ENCODE measurements at places on chromosomes 1 and 21.
A peak's percentile ranks its signal among the peaks of the same experiment; 100 is the strongest.

DNA sequence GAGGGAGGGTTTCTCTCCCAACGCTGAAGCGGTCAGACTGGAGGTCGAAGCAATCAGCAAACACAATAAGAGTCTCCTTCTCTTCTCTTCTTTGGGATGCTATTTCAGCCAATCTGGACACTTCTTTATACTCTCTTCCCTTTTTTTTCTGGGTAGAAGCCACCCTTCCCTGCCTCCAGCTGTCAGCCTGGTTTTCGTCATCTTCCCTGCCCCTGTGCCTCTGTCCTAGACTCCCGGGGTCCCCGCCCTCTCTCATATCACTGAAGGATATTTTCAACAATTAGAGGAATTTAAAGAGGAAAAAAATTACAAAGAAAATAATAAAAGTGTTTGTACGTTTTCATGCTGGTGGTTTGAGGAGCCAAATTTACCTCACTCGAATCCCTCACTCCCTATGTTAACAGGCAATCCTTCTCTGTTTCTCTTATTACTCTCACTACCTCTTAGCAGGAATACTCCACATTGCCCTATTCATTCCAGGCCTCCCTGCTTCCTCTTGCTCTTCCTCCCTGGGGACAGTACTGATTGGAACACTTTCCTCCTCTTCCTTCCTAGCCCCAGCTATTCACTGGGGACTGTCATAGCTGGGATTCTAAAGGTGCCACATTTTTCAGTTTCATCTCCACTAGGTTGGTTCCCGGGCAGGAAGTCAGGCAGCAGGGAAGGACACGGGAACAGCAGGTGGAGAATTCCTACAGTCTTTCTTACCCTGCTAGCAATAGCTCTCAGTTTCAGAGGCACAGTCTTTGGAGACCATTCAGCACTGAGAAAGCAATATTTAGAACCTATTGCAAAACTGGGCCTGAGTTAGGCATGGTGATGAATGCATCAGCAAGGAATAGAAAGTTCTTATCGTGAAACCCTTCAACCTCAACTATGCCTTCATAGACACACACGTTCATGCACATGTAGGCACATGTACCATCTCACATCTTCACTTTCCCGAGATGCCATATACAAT, 288.0 kb downstream of the PBX1 start:
- DNase-seq, result no peak

- DNase-seq, result no peak
These were observed 31.8 kb downstream of the LDLRAP1 start for GRCh38 chr1:25575191-25575590.

DNA sequence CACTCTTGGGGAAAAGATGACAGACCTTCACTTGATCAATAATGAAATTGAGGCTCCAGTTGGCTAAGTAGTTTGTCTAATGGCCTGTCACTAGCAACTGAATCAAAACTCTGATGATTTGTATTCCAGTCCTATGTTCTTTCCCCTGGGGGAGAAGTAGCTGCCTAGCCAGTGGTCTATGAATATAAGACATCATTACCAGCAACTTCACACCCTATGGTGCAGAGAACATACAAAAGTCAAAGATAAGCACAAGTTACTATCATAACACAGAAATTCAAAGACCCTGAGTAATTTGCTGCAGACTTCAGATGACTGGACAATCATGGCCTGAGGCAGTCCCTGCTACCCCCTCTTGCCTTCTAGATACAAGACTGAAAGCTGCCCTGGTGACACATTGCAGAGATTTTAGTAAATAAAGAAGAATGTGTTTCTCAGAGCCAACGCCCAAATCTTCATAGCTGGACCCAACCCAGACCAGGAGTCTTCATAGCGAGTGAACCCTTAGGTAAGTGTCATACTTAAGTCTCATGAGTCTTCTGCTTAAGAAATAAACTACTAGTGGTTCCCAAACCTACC, 993 bp downstream of the PDZK1 start:
- DNase-seq, result no peak

GRCh38 chr1:67170751-67171573, 4.7 kb downstream of the IL23R start:
- DNase-seq, result no peak

DNA sequence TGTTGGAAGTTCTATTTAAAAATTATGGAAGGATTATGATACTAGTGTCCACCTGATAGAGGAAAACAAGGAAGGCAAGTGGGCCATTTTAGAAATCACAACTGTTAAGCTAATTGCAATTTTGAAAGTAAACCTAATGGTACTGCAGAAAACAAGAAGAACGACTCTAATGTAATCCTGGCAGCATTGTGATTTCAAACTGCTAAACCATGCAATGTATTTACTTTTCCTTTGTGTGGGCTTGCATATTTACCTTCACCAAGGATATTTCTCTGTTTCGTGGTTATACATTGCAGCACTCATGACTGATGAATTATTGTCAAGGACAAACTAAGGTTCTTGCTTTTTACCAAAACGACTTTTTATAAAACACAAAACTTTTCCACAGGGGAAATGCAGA, 88.1 kb downstream of the TM2D1 start:
- DNase-seq, result no peak

DNA sequence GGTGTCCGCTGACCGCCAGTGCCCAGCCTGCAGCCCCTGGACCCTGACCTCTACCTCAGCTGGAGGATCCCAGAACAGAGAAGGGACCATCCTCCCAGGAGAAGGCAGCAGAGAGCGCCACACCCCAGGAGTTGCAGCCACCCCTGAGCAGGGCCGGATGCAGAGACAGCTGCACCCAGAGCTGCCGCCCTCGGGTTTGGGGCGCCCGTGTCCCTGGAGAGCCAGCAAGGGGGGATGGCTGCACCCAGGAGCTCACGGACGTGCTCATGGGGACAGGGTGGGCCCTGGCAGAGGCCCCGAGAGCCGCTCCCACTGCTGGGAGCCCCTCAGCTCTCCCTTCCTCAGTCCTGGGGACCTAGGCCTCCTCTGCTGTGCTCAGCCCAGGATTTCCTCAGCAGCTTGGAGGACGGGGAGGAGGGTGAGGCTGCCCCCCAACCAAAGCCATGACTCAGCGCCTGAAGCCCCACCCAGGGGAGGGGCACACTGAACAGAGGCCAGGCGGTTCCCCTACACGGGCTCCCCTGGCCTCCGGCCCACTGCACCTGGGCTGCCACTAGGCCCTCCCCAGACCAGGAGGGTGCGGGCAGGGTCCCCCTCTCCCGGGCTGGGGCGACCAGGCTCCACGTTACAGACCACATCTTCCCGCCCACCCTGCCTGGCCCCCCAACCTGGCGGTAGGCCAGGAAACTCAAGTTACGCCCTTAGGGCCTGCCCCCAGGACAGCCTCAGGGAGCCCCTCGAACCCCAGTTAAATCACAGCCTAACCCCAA, 2.2 kb downstream of the ACAP3 start:
- no peak for DNase-seq

DNA sequence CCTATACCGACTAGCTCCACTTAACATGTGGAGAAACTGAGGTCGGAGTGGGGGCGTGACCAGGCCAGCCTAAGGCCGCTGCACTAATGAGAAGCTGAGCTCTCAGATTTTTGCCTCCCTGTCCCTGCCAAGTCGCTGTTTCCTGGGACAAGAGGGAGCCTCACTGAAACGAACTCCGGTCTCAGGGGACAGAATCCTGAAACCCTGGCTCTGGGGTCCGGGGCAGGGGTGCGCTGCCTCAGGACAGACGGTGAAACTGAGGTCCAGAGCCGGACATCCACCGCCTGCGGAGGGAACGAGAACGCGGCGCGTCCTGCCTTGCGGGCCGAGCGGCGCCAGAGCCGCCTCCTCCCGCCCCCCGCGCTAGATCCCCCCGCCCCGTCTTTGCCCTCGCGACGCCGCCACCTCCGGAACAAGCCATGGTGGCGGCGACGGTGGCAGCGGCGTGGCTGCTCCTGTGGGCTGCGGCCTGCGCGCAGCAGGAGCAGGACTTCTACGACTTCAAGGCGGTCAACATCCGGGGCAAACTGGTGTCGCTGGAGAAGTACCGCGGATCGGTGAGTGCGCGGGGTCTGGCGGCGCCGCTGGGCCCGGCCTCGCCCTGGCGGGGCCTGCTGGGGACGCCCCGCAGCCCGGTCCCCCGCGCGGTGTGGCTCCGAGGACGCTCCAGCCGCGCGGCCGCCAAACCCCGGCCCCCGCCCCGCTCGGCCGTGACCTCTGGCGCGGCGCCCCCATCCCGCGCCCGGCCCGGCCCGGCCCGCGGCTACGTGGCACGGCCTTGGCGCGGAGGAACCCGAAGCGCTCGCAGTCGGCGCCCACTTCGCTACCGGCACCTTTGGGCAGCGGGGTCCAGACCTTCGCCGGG, at the start of gene GPX7:
GPX7 (plus strand) TSS at position 381 of the 865 bp plus-strand sequence; CDS start at position 420, 39 bp downstream.
- no peak for DNase-seq

GRCh38 chr1:172630056-172630818, 28.7 kb upstream of the FASLG start:
- no peak for DNase-seq

DNA sequence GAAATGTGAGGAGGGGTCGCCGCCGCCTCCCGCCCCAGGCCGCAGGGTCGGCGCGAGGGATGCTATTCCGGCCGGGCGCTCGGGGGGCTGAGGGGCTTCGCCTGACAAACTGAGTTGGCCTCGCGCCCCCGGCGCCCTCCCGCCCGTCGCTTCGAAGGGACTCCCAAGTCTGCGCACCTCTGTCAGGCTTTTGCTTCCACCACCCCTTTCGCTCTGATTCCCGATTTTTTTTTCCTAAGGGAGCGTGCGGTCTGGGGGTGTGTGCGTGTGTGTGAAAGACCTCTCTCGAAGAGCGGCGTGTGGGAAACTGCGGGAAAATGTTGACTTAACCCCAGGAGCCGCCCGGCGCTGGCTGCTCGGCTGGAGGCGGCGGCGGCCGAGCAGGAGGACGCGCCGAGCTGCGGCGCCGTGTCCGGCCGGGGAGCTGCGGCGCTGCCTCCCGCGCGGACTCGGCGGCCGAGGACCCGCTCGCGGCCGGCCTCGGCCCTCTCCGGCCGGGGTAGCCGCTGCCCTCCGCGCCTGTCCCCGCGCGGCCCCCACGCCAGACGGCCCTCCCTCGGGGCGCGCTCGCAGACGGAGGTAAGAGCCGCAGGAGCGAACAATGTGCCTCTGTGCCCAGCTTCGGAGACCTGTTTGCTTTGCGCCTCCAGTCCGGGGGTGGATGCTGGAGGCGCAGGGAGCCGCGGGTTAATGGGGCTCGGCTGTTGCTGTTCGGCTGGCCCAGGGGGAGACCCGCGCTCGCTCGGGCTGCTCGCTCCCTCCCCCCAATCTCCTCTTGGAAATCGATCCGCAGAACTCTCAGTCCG, 1.1 kb downstream of the ADGRL2 start:
- peak; percentile 39 for DNase-seq

DNA sequence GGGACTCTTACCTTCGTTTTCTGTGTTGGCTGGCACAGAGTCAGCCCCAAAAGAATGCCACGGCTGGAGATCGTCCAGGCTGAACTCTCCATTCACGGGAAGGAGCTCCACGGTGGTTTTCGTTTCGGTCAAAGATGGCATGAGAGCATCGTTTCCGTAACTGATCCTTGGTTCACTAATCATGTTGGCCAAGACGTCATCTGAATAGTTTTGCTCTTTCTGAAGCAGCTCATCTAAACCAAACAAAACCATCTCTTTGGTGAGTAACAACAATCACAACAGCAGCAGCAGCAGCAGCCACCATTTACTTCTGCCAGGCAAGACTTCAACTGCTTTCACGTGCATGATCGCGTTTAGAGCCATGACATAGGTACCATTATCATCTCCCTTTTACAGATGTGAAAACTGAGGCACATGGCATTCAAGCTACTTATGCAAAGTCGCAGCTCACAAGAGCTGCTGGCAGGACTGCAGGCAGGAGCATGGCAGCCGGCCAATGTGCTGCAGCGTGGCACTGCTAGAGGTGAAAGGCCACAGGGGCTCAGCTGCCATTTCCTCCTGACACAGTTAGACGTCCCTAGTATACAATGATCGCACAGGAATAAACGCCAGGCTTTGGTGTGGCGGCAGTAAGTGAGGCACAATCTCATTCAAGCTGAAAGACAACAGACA, 177.1 kb downstream of the GABPA start:
- no peak for DNase-seq
